ENCODE measurements at places on chromosomes 3 and 15.
A peak's percentile ranks its signal among the peaks of the same experiment; 100 is the strongest.

- DNase-seq, result no peak
Observed at GRCh38 chr3:150238995-150239619, 169.0 kb upstream of the TSC22D2 start.

GRCh38 chr3:50521572-50521971 lies 18.1 kb upstream of the CACNA2D2 start:
- DNase-seq, result no peak

DNA sequence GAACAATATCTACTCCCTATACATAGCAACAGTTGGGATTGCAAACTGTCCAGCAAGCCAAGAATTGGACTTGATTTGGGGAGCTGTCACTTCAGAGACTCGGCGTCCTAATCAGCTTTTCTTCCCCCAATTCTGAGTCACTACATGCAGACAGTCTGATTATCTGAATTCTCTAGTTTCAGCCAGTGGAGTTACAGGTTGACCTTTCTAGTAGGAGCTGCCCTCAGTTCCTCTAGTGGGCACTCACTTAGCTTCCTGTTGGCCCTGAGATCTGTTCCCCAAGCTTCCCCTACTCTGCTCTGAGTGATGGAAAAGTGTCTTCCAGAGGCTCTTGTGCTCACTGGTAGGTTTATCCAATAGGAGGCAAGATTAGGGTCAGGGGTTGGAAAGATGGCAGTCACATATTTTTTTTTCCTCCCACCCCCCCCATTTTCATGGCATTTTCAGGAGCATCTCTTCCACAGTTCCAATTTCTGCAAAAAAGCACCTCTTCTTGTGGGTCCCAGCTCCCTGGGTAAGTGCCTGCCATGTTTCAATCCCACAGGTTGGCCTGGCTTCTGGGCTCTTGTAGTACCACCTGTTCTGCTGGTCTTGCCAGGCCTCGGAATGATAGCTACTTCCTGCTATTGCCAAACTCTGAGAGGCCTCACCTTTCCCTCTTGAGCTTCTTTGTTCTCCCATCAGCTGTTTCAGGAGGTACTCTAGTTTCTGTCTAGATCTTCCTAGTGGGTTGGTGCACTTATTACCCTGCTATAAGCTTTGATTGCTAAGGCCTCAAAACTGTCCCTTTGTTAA lies 182.2 kb downstream of the RAP2B start:
- no peak for DNase-seq

DNA sequence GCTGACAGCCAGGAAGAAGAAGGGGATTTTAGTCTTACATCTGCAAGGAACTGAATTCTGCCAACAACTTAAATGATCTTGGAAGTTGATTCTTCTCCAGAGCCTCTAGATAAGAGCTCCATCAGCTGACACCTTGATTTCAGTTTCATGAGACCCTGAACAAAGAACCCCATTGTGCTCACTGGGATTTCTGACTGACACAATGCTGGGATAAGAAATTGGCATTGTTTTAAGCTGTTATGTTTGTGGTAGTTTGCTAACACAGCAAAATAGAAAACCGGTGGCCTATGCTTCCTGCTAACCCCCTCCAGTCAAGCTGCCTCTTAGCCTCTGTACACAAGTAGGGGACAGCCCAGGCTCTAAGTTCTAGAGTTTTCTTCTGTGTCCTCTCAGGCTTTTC lies 36.2 kb downstream of the MASP1 start:
- no peak for DNase-seq

DNA sequence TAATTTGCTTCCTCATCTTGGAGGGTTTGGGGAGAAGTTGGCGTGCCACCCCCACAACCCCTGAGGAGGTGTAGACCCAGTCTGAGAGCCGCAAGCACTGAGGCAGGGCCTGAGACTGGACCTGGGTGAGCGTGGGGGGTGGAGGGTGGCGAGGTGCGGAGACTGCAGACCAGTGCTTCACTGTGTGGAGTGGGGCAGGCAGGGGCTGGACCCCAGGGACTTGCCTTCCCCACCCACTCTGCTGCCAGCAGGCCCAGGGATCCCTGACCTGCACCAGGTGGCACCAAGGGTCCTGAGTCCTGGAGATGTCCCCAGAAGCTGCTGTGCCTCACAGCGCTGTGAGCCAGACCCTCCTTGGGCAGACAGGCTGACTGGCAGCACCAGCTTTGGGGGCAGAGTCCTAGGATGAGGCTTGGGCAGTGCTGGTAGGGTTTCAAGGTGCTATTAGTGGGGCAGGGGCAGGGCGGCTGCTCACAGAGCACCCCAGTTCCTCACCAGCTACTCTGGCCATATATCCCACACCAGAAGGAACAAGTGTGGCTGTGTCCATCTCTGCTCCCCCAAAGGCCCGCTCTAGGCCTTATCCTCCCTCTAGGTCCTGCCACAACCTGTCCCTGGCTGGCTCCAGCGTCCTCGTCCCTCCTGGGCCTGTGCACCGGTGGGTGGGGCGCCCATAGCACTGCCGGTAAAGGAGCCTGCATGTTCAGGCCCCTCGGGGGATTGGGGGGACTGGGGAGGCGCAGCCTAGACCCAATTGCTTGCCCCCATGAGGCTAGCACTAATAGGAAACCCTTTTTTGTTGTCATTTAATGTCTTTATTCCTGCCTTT lies 11.8 kb downstream of the ZBTB47 start:
- DNase-seq, result no peak

- no peak for DNase-seq
Observed at GRCh38 chr3:178170698-178171535, 365.3 kb upstream of the KCNMB2 start.

DNA sequence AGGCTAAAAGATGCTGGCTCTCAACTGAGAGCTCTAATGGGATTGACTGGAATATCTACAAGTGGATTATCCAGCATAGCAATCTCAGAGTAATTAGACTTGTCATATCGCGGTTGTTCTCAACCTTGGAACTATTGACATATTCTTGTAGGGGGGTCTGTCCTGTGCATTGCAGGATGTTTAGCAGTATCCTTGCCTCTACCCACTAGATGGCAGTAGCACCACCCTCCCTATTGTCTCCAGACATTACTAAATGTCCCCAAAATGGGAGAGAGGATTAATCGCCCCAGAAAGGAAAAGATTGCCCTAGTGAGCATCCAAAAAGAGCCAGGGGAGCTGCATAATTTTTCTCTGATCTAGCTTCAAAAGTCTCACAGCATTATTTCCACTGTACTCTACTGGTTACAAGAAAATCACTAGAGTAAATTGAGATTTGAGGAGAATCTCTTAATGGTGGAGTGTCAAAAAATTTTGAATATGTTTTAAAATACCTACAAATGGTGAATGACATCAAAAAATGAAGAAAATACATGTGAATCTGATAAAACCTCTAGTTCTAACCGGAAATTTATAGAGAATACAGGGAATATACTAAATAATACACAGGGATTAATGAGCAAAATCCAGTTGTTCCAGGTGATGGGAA lies 388.2 kb upstream of the AGTR1 start:
- no peak for DNase-seq

- peak; percentile 16 for DNase-seq
Observed at GRCh38 chr3:186931532-186932280, 1.4 kb downstream of the ST6GAL1 start.

DNA sequence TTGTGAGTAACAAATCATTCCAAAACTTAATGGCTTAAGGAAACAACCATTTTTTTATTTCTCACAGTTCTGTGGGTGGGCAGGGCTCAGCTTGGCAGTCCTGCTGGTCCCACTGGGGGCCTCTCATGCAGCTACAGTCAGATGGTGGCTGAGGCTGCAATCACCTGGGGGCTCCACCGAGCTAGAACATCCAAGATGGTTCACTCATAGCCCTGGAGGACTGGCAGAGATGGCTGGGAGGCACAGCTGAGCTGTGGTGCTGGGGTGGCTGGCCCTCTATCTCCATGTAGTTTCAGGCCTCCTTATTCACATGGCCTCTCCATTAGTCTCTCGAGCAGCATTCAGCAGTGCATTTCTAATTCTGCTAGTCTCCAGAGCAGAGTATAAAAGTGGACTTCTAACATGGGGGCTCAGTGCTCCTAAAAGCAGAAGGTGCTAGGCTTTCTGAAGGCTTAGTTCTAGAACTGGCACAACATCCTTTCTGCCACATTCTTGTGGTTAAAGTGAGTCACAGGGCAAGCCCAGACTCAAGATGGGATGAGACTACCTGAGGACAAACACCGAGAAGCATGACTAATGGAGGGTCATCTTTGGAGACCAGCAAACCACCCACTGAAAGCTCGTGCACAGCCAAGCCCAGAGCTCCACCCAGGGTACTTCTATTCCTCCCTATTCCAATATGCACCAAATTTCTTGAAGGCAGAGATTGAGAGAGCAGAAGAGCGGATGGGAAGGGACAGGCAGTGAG lies 6.3 kb downstream of the CAV3 start:
- no peak for DNase-seq

Measured in NCI-H510A (cell line).